ENCODE measurements at places on chromosomes 4 and X. TPM values are rescaled to one million over a fixed set of nuclear protein-coding genes. Genes with fewer than 3 reads are reported as not detected.

STIM2 gene
- total RNA-seq = 10.7 TPM

STAP1 gene
- total RNA-seq = 0.77 TPM

DNA sequence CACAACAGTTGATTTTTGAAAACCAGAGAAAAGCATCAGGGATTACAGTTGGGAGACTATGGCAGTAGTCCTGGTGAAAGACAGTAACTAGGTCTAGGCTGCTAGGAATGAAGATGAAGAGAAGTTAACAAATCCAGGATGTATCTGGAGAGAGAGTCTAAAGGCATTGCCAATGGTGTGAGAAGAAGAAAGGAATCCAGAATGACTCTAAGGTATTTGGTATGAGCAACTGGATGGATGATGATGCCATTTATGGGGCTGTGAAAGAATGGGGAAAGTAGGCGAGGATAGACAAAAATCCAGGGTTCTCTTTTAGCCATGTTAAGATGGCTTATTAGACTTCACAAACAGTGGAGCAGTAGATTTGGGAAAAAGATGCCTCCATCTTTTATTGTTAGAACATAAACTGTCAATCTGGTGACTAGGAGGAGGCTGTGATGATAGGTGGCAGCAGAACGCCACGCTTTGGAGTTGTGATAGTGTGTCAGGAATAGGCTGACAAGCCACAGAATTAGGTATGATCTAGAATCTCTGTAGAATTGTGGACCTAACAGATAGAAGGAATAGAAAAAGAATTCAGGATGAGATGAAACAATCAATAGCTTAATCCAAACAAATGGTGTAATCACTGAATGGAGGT lies 27.3 kb upstream of the JADE1 start:
- ATAC-seq = peak; percentile 31

- no peak for ATAC-seq
These were observed 1.1 kb downstream of the PLAC8 start for GRCh38 chr4:83113429-83113786.

DNA sequence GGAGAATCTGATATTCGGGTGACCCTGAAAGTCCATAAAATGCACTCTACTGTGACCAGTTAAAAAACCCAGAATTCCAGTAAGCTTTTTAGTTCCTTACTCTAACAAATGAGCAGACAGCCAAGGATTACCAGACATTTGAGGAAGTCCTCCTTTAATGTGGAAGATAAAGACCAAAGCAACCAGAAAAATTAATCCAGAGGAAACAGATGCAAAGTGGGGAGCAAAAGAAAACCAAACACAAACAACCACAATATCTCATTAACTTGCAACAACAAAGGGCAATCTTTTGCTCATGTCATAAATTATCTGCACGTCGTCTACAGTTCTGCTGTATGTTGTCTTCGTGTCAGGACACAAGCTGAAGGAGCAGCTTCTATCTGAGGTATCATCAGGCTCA lies 164.4 kb downstream of the PJA1 start:
- no peak for ATAC-seq

- ATAC-seq = no peak
These were observed 109.1 kb upstream of the SLC4A4 start for GRCh38 chr4:71229477-71230270.

GRCh38 chr4:81469781-81470455 lies 1.8 kb downstream of the RASGEF1B start:
- no peak for ATAC-seq

- ATAC-seq = no peak
These were observed 2253.2 kb upstream of the TENM3 start for GRCh38 chr4:179989975-179990374.

- no peak for ATAC-seq
These were observed 327.0 kb downstream of the PCDH10 start for GRCh38 chr4:133476063-133476462.
